ENCODE measurements at places on chromosomes 16 and 17.

DNA sequence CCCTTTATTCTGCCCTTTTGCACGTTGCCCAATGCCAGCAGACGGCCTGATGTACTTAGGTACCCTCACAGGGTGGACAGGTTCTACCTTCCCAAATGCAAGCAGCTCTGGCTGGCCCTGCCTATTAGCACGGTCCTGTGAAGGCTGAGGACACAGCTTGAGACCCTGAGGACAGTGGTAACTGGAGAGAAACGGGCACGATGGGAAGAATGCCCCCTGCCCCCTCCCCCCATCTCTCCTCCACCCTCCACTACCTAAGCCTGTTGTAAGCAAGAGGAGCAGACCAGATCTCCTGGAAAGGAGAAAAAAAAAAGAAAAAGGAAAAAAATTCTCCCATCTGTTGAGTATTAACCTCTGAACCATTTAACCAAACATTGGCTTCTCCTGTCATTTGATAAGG lies 34.1 kb downstream of the MEOX1 start:
- DNase-seq, result no peak

DNA sequence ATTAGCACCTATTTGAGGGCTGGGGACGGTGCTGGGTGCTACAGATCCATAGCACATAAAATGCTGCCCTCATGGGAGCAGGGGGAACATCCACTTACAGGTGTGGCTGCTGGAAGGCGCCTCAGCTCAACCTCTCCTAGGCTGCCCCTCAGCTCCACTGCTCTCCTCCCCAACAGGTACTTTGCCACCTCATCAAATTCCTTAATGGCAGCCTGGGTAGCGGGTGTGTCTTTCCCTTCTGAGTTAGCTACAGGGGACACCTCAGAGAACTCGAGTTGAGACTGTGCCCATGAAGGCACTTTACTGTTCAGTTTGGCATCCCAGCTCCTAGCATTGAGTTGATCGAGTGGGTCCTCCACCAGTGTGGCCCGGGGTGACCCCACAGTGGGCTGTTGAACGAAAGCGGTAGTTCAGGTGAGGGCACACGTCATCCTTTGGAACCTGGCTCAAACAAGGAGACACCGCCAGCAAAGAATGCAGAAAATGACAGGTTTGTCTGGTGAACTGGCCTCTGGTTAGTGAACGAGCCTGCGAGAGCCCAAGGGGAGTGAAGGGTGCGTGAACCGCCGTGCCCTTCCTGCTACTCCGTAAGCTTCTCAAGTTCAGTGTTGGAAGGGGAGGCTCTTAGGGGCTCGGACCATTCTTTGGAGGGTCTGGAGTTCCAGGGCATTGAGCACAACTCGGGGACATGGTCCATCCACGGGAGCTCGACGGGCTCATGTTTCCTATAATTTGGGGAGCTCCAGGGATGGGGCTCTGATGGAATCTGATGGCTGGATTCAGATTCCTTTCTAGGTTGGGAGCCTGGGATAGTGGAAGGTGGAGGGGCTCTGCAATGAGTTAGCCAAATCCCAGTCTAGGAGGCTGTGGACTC lies 3.5 kb upstream of the CMIP start:
- no peak for DNase-seq

DNA sequence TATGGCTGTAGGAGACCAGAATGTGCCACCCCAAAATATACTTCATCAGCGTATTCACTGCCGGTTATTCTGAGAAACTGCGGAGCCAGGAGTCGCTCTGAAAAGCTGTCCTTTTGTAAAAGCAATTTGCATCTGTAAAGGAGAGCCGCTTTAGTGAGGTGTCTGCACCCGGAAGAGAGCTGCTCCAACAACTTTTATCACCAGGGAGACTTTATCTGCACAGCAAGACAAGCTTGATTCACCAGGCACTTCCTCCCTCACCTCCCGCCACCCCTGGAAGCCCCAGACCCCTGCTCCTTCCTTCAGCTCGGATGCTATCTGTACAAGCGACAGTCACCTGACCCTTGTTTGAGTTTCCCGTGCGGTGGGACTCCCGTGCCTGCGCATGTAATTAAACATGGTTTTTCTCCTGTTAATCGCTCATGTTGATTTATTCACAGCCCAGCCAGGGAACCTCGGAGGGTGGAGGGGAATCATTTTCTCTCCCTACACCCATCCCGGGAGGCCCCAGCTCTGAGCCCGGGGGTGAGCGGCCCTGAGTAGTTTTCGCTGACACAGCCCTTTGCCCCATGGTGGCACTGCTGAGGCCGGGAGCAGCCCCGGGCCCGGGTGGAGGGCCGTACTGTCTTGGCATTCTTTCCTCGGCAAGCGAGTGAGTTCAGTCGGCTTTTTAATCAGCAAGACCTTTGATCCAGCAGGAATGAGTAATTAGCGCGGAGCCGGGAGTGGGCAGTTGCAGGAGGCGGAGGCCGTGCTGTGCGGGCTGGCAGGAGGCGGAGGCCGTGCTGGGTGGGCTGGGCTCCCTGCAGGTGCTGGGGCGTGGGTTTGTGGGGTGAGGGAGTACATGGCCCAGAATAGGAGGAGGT lies 222.7 kb upstream of the CIBAR2 start:
- no peak for DNase-seq

- no peak for DNase-seq
Observed at GRCh38 chr16:28526201-28527099, 12.3 kb downstream of the NUPR1 start.

GRCh38 chr16:6362321-6362720 lies 970.3 kb upstream of the RBFOX1 start:
- DNase-seq, result no peak

- DNase-seq, result no peak
Observed at GRCh38 chr17:19000531-19001325, 3.8 kb downstream of the FAM83G start.

GRCh38 chr16:69644790-69645189 lies 79.0 kb downstream of the NFAT5 start:
- DNase-seq, result no peak

GRCh38 chr16:74117798-74118197 lies 178.8 kb upstream of the PSMD7 start:
- no peak for DNase-seq

GRCh38 chr16:67399218-67399733 lies 6.0 kb upstream of the TPPP3 start:
- DNase-seq, result peak; percentile 79

DNA sequence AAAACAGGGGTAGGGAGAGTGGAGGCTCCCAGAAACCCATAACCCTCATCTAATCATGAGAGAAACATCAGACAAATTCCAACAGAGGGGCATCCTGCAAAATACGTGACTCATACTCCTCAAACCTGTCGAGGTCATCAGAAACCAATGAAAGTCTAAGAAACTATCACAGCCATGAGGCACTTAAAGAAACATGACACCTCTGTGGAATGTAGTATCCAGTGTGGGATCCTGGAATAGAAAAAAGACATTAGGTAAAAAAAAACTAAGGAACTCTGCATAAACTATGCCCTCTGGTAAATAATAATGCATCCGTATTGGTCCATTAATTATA lies 16.4 kb downstream of the CDH5 start:
- DNase-seq, result no peak

GRCh38 chr17:76534831-76535732 lies 2.4 kb downstream of the CYGB start:
- DNase-seq, result no peak

GRCh38 chr17:56185491-56186221 lies 32.4 kb downstream of the ANKFN1 start:
- no peak for DNase-seq

- DNase-seq, result no peak
Observed at GRCh38 chr16:66693149-66693548, 3.4 kb downstream of the CMTM4 start.

GRCh38 chr16:74463888-74464287 lies 42.6 kb upstream of the CLEC18B start:
- peak; percentile 79 for DNase-seq

DNA sequence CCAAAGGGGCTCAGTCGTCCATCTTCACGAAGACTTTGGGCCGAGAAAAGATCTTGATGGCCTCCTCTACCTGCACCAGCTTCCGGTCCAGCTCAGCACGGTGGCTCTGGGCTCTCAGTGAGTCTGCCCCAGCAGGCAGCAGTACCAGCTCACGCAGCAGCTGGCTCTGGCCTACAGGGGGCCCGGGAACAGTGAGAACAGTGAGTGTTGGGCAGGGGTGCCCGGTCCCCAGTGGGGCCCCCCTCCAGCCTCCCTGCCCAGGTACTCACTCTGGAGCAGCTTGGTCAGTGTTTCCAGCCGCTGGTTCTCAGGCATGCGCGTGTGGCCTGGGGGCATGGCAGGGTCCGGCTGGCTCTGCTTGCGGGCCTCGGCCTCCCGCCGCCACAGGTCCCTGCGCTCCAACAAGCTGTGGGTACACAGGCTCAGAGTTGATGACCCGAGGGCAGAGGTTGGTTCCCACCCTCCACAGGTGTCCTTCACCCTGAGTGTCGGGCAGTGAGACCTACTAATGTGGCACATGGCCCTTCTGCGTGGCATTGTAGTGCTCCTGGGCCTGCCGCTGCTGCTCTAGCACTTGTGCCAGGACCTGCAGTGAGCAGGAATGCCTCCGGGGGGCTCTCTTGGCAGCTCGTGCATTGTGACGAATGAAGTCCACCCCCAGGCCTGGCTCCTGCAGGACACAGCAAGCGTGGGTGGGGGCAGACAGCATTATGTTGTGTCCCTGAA lies 2.6 kb downstream of the PARD6A start:
- peak; percentile 44 for DNase-seq

DNA sequence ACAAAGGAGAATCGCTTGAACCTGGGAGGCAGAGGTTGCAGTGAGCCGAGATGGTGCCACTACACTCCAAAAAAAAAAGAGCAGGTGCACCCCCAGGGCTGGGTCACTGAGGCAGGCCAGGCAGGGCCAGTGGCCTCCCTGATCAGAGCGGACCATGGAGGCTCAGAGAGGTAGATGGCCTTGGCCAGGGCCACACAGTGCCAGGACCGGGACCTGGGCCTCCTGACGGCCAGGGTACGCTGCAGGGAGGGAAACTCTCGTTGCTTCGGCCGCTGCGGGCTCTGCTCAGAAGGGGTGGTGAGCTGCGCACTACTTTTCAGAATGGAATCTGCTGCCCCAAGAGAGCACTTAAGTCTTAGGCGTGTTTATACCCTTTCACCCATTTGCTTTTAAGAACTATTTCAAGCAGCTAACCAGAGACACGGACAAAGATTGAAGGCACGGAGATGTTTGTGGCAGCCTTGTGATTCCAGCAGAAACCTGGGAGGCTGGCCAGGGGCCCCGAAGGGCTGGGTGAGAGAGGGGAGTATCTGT lies 17.1 kb downstream of the MYO1C start:
- DNase-seq, result no peak

DNA sequence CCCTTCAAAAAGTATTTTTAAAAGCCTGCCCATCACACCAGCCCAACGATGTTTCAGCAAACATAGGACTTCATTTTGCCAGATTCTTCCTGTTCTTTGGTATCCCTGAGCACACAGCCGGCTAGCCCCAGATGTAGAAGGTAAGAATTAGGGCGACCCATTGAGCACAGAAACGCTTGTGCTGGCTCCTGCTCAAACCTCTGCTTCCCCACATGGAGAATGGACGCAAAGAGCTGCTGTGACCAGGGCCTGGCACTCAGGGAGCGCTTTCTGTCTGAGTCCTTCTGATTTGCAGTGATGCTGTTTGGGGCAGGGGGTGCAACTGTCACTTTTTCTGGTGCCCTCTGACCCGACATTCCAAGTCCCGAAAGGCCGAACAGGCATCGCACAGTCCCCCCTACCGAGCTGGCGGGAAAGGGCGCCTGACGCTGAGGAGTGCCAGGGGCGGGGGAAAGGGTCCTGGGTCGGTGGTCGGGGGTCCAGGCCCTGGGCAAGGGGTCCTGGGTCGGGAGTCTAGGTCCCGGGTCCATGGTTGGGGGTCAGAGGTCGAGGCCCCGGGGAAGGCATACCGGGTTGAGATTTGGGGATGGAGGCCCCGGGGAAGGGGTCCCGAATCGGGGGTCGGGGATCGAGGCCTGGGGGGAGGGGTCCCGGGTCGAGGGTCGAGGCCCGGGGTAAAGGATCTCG lies 930 bp downstream of the CHMP1A start:
- no peak for DNase-seq

- DNase-seq, result no peak
Observed at GRCh38 chr17:80649200-80649644, 104.6 kb downstream of the RPTOR start.

DNA sequence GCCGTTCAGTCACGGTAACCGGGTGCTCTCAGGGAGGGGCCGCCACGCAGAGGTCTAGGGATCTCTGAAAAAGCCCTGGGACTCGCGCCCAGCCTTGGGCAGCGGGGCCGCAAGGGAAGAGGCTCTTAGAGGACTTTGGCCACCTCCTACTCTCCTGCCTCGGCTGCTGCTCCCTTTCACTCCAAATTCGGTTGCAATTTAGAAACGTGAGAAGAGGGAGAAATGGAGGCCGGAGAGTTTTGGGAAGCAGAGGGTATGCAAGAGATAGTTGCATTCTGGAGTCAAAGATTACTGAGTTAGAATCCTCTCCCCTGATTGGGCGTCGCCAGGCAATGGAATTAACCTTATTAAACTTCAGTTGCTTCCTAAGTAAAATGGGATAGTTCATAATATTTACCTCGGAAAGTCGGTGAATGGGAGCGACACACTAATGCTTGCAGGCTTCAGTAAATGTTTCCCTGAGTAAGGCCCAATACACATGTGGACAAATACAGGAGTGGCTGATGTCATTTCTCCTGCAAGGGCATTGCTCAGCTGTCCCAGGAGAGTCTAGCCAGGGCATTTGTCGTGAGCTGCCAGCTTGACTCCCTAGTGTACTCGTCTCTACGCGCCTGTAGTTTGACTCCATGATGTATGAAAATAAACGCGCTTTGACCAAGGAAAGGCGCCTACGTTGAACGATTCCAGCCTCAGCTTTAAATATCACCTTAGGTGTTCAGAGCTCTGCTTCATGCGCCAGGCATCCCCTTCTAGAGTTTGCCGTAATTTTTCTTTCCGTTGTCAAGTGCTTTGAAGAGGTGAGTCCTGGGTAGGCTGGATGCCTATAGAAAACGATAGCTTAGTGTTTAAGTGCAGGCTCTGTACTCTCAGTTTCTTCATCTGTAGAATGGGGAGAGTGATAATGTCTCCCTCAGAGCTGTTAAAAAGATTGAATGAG lies 667 bp downstream of the OGFOD1 start:
- peak; percentile 75 for DNase-seq

- DNase-seq, result no peak
Observed at GRCh38 chr16:29237971-29238370, 168.5 kb downstream of the NPIPB11 start.

All from germinal center (tissue), 1 donor.